ENCODE measurements at places on chromosomes 12 and 14.

DNA sequence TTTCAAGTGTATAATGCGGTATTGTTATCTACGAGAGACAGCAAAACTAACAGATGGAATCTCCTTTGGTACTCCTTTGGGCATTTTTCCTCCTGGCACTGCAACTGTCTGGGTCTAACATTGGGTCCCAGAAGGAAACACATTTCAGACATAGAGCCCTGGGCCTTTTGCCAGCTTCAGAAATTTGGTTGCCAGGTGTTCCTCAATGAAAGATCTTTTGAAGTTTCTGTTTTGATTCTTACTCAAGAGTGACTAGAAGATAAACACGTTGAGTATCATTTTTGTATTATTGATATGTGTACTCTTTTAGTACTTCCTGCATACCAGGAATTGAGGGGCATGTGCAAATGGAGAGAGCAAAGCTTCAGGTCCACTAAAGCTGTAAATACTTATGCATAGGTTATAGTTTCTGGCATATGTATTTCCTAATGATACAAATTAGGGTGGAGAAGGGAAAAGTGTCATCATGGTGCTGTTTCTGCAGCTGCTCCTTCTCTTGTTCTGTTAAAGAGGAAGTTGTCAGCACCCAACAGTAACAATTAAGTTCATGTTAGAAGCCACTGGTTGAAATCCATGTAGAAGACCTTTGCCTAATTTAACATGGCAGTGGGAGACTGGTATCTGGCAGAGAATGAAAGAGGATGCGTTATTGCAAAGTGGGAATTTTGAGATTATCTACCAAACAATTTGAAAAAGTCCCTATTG lies 53.5 kb downstream of the SLC38A6 start:
- DNase-seq, result no peak

- DNase-seq, result no peak
Observed at GRCh38 chr14:65632487-65632886, 220.0 kb downstream of the FUT8 start.

DNA sequence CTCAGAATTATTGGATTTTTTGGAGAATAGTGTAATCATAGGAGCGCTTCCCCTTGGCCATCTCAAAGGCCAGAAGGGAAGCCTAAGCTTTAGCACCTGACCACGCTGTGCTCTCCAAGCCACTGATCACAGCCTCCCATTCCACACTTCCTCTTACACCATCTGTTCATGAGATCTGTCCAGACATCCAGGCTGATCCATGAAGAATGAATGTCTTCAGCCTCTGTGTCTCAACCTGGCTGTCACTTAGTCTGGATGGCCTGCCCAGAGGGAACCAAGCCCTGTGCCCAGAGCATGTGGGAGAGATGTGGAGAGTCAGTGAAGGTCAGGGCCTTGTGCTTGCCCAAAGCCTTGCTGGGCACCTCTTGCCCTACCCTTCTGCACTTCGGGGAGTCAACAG lies 40.5 kb downstream of the TSPAN11 start:
- DNase-seq, result peak; percentile 86

DNA sequence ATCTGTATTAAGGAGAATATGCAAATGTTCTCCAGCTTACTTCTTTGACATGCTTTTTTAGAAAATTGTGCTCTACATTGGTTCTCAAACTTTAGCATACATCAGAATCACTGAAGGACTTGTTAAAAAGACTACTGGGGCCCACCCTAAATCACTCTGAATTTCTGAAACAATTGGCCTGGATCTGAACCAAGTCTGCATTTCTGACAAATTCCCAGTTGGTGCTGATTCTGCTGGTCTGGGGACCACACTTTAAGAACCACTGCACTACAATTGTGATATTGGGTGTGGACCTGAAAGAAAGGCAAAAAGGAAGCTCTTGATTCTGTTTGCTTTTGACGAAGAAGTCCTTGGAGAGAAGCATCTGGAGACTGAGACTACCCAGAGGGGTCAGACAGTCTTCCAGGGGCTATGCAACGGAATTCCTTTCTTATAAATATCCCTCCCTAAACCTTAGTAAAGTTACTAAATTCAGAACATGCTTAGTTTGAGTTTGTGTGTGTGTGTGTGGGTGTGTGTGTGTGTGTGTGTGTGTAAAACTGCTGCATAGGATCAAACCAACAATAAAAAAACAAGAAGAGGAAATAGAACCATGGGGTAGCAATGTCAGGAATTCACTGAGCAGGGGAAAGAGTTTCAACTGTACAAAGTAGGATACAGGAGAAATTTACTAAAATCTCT lies 36.8 kb downstream of the EAPP start:
- DNase-seq, result no peak

- DNase-seq, result no peak
Observed at GRCh38 chr12:15688838-15689625, 100.2 kb downstream of the EPS8 start.

DNA sequence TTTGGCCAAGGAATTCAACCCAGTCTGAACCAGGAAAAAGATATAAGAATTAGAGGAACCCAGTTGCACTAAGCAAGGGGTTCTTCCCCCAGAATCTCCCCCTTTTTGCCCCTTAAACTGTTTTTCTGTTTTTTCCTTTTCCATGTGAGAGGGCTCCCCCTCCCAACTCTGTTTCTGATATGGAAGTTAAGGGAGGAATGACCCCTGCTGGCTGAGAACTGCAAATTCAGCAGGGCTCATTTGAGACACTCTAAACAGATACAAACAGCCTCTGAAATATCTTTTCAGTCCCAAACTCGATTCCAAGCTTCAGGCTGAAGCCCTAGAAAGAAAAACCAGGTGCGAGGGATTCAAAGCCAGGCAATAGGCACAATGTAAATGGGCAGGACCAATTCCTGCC lies 132.7 kb downstream of the SLC41A2 start:
- no peak for DNase-seq

DNA sequence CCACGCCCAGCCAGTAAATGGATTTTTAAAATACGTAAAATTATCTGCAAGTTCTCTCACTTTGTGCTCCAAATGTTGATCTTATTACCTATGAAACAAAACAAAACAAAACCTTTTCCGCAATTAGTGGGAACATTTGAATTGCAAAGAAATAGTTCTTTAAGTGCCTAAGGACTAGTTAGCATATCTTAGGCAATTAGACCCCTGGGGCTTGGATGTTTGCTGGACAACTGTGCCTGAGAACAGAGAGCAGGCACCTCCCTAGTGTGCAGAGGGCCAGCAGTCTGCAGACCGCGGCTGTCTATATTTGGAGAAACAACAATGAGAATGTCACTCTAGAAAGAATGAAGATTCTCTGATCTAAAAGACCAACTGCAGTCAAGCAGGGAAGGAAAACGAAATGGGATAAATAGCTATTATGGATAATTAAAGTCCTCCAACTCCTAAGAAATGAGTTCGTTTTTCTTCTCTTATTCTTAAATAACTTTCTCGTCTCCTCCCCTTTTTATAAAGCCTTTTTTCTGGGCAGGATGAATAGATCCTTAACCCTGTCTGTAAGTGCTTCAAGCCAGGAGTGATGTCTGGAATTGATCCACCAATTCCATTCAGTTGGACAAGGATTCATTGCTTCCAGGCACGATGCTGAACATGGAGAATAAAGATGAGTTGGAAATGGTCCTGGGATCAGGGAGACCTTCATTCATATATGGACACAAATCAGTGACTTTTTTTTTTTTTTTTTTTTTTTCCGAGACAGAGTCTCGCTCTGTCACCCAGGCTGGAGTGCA lies 16.2 kb downstream of the SLC17A8 start:
- DNase-seq, result no peak

GRCh38 chr14:61866932-61867920 lies 105.0 kb downstream of the SNAPC1 start:
- DNase-seq, result no peak

DNA sequence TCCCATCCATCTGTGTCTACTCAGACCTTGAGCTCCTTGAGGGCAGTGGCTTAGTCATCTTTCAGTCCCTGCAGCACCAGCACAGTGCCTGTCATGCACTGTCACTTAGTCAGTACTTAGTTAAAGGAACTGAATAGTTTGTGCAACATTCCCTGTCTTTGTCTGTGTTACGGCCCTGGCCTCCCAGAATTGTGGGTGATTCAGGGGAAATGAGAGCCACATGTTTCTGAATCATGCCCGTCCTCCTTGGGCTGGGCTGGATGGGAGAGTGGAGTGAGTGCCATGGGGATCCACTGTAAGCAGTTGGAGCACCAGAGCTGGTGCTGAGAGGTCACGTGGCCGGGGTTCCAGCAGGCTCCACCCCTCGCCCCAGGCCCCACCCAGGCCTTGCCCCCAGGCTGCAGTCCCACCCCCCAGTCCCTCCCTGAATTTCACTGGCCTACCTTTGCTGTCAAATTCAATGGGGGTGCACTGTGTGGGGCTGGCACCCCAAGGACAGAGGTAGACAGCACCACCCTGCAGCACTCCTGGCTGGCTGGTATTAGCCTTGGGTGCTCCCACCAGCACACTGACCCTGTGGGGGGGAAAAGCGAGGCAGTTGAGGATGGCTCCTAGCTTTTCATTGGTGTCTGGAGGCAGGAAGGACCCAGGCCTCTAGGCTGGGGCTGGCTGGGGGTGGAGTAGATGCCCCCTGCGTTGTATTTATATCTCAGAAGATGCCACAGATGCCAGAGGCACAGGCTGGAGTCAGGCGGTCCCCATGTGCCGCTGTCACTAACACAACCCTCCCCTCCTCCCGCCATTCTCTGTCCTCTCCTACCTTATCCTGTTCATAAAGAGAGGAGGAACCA lies 7.5 kb downstream of the ITGA5 start:
- no peak for DNase-seq

DNA sequence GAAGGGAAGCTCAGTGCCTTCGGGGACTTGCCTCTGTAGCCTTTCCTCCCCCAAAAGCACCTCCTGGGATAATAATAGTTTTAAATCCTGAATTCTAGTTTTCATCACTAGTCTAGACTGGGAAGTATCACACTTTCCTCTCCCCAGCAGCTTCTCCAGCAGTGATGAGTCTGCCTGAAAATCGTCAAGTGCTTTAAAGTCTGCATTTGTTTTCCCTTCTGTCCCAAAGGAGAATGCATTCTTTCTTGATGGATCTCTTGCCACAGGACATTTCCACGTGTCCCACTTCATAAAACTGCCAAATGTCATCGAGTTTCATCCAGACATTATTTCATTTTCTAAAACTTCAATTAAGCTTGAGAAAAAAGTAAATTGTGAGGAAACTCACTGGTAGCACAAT lies 15.0 kb downstream of the CSRP2 start:
- no peak for DNase-seq

- no peak for DNase-seq
Observed at GRCh38 chr14:69554500-69554899, 20.2 kb downstream of the CCDC177 start.

GRCh38 chr14:61564618-61565091 lies 130.7 kb upstream of the HIF1A start:
- no peak for DNase-seq

DNA sequence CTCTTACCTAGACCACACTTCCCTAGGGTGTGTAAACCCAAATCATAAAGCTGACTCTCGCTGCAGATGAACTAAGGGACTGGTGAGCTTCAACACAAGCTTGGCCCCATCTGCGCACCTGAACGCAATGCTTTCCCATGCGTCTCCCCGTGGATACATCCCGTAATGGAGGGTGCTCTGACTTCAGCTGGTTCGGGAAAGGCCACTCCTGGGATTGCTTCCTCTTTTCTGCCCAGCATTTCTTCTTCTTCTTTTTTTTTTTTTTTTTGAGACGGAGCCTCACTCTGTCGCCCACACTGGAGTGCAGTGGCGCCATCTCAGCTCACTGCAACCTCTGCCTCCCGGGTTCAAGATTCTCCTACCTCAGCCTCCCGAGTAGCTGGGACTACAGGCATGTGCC lies 27.7 kb upstream of the ETFBKMT start:
- no peak for DNase-seq

GRCh38 chr14:23430016-23430722 lies 5.3 kb downstream of the MYH7 start:
- no peak for DNase-seq

DNA sequence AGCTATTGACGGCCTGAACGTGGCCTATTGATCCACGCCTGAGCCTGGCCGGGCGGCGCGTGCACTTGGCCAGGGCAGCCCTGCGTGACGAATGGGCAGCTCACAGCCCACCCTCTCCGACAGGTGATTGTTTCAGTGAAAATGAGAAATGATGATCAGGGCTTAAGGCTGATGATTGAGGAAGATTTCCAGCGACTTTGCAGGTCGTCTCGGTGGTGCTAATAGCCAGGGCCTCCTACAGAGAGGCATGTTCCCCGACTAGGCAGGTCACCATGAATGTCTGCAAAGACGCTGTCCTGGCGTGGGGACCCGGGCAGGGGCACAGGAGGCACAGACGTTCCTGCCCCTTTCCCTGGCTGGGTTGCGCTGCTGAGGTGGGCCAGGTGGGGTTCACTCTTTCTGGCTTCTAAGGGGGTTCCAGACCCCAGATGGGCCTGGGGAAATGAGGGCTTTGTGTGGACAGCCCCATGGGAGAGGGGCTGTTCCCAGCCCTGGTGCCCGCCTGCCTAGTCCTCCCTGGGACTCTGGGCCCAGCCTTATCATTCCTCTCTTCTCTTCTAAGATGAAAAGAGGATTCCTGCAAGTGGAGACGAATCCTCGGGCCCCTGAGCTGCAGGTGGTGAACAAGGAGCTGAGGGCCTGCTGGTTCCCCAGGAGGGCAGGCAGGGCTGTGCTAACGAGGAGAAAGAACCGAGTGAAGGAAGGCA lies 157.4 kb downstream of the KIF26A start:
- DNase-seq, result no peak

- no peak for DNase-seq
Observed at GRCh38 chr12:93767524-93767863, 90.3 kb downstream of the CRADD start.

DNA sequence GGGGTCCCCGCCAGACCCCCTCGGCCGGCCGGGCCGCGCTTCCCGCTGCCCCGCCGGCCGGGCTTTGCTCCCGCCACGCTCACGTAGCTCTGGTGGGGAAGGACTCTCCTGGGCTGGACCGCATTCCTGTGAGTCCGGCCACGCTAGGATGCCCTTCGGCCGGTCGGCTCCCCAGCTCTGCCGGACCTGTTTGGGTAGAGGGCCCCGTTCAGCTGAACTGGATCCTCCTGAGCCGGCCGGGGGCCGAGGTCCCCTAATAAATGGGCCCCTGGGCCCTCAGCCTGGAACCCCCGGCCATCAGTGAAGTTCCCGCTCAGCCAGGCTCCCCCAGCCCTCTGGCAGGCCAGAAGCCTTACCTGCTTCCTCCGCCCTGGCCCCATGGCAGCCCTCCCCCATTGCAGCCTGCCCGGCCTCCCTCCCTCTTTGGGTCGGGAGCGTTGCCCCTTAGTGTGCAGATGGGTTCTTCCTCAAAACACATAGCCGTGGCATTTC lies 593 bp downstream of the UNC119B start:
- no peak for DNase-seq

DNA sequence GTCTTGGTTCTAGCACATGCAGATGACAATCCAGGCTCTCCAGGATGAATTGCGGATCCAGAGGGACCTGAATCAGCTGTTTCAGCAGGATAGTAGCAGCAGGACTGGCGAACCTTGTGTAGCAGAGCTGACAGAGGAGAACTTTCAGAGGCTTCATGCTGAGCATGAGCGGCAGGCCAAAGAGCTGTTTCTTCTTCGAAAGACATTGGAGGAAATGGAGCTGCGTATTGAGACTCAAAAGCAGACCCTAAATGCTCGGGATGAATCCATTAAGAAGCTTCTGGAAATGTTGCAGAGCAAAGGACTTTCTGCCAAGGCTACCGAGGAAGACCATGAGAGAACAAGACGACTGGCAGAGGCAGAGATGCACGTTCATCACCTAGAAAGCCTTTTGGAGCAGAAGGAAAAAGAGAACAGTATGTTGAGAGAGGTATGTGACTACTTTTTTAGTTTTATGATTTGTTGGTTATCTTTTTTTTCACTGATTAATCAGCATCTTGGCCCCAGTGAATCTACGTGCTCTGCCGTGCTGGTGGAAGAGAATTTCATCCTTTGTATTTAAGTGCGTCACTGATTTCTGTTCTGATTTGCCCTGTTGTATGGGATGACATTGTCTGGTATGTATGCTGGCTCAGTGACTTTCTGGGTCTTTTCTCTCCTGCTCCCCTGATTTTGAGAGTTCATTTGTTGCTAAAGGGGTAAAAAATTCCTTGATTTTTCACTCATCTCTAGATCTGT lies 92.3 kb downstream of the ERC1 start:
- peak; percentile 37 for DNase-seq

All from cerebellar nuclear complex (tissue), 1 donor.